ENCODE measurements at places on chromosomes 1 and 21. TPM values are rescaled to one million over a fixed set of nuclear protein-coding genes. Genes with fewer than 3 reads are reported as not detected.

TRIM63 gene
- 1.0 TPM for polyA plus RNA-seq

SPRR2G gene
- polyA plus RNA-seq: 14.7 TPM

S1PR1 gene
- polyA plus RNA-seq: 45.6 TPM

RGSL1 gene
- polyA plus RNA-seq: 0.02 TPM

TGFBR3 gene
- polyA plus RNA-seq: 10.1 TPM

CD5L gene
- polyA plus RNA-seq: 6.8 TPM

LIPI gene
- 0.02 TPM for polyA plus RNA-seq

CACNA1S gene
- polyA plus RNA-seq: 0.05 TPM

KRTAP13-2 gene
- polyA plus RNA-seq: 0.80 TPM

ALX3 gene
- polyA plus RNA-seq: 0.16 TPM

TNFAIP8L2 gene
- 32.8 TPM for polyA plus RNA-seq

MATN1 gene
- 0.27 TPM for polyA plus RNA-seq

SZT2 gene
- 19.9 TPM for polyA plus RNA-seq

HSPA6 gene
- polyA plus RNA-seq: 12.3 TPM

TBX15 gene
- 0.48 TPM for polyA plus RNA-seq

CNIH3 gene
- 2.2 TPM for polyA plus RNA-seq

SFT2D2 gene
- polyA plus RNA-seq: 11.0 TPM

IER5 gene
- 19.3 TPM for polyA plus RNA-seq

DCDC2B gene
- 0.09 TPM for polyA plus RNA-seq

MIXL1 gene
- 0.30 TPM for polyA plus RNA-seq

LCE1C gene
- polyA plus RNA-seq: 3.0 TPM

OLFM3 gene
- polyA plus RNA-seq: 0.07 TPM

DISC1 gene
- 4.4 TPM for polyA plus RNA-seq

TMEM9 gene
- polyA plus RNA-seq: 57.5 TPM

SAMSN1 gene
- polyA plus RNA-seq: 40.4 TPM

C1orf226 gene
- polyA plus RNA-seq: 1.1 TPM

SH2D2A gene
- 44.8 TPM for polyA plus RNA-seq

SLAMF7 gene
- 17.6 TPM for polyA plus RNA-seq

RGL1 gene
- polyA plus RNA-seq: 11.9 TPM

FDPS gene
- 119 TPM for polyA plus RNA-seq

FCRL6 gene
- polyA plus RNA-seq: 0.57 TPM

SDHC gene
- polyA plus RNA-seq: 93.5 TPM

NBPF3 gene
- polyA plus RNA-seq: 1.6 TPM

CELA2A gene
- polyA plus RNA-seq: 0.41 TPM

ISG20L2 gene
- 12.0 TPM for polyA plus RNA-seq

IL20 gene
- 0.66 TPM for polyA plus RNA-seq

NTMT2 gene
- not detected for polyA plus RNA-seq

BMP8A gene
- 0.02 TPM for polyA plus RNA-seq

C8B gene
- 0.05 TPM for polyA plus RNA-seq

BCAN gene
- polyA plus RNA-seq: 0.43 TPM

NIBAN1 gene
- 21.4 TPM for polyA plus RNA-seq
